ENCODE measurements at places on chromosomes 5 and 9. TPM values are rescaled to one million over a fixed set of nuclear protein-coding genes. Genes with fewer than 3 reads are reported as not detected.

Gene FAM200C
- total RNA-seq: 6.9 TPM

DNA sequence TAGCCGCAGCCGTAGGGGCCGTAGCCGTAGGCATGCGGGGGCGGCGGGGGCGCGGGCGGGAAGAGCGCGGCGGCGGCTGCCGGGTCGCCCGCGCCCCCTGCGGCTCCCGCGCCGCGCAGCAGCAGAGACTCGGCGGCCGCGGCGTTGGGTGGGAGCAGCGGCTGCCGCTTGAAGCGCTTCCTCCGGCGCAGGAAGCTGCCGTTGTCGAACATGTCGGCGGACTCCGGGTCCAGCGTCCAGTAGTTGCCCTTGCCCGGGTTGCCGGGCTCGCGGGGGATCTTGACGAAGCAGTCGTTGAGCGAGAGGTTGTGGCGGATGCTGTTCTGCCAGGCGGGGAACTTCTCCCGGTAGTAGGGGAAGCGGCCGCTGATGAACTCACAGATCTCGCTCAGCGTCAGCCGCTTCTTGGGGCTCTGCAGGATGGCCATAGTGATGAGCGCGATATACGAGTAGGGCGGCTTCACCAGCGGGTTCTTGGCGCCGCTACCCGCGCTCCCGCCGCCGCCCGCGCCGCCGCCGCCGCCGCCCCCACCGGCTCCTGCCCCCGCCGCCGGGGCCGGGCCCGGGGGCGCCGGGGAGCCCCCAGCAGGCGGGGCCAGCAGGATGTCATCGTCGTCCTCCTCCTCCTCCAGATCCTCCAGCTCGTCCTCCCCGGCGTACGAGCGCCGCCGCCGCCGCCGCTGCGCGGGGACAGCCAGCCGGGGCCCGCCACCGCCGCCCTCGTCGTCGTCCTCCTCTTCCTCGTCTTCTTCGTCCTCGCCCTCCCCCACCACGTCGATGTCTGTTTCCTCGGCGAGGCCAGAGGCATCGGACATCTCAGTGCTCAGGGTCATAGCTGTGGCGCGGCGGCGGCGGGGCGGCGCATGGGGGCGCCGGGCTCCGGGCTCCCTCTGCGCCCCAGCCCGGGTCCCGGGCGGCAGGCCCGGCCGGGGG is 781 bp downstream of the FOXD1 start:
- peaks cover 48% of the 10 kb centered on the region for H3K4me1 ChIP-seq
- H3K27me3 ChIP-seq: peaks cover 93% of the 10 kb centered on the region
- H3K27ac ChIP-seq: no peak overlapping the region

DNA sequence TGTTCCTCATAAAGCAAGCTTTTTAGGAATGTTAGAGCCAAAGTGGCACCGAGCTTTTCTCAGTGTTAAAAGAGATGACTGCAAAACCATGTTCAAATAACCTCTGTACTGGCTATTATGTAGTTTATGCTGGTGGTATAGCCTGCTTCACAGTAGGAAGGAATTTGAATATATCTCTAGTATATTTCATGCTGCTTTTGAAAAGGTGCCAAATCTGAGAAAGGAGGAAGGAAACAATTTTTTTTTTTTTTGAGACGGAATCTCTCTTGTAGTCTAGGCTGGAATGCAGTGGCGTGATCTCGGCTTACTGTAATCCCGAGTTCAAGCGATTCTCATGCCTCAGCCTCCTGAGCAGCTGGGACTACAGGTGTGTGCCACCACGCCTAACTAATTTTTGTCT is 13.5 kb downstream of the CREBRF start:
- DNase-seq: no peak
- no peaks in the 10 kb centered on the region for H3K4me1 ChIP-seq
- no peak overlapping the region for H3K4me3 ChIP-seq

- no peaks in the 10 kb centered on the region for H3K36me3 ChIP-seq
- peaks cover 29% of the 10 kb centered on the region for H3K27me3 ChIP-seq
- peak overlapping the region; percentile 55 for H3K4me3 ChIP-seq
- peak; percentile 78 for DNase-seq
- peaks cover 31% of the 10 kb centered on the region for H3K4me1 ChIP-seq
- H3K27ac ChIP-seq: no peak overlapping the region
Observed at GRCh38 chr9:137295238-137295811, 6.7 kb downstream of the NRARP start.

DNA sequence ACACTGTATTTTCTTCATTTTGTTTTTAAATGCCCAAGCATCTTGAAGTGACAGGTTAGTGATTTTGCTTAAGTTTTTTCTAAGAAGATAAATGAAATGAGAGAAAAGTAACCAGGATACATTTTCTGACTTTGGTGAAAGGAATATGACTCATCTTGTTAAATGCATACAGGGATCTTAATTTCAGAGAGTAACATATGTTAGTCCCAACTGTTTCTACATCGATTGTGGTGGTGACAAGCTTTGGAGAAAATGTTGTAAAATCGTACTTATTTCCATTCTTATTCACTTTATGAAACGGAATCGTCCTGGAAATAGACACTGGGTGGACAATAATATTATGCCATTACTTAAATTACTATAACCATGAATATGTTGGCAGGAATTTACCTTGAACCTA is 107.5 kb downstream of the KCNN2 start:
- H3K4me1 ChIP-seq: no peaks in the 10 kb centered on the region
- H3K27ac ChIP-seq: no peak overlapping the region
- no peak for DNase-seq
- no peaks in the 10 kb centered on the region for H3K27me3 ChIP-seq

- H3K4me1 ChIP-seq: no peaks in the 10 kb centered on the region
- no peaks in the 10 kb centered on the region for H3K27me3 ChIP-seq
- H3K27ac ChIP-seq: no peak overlapping the region
Observed at GRCh38 chr5:110258460-110259216, 467.8 kb downstream of the TMEM232 start.

DNA sequence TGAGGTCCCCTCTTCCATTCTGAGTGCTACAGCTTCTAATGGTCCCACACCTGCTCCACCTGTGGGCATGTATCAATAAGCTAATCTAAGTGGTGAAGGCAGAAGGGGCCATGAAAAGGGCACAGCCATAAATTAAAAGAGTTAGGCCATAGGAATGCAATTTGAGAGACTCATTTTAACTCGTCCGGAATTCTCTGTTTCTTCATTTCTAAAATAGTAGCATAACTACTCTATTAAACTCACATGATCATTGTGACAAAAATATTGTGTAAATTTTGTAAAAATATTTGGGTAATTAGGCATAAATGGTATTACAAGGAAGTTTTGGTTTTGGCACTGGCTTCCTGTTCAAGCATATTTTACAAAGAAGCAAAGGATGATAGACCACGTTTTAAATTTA is 103.1 kb upstream of the TXNDC8 start:
- no peak overlapping the region for H3K4me3 ChIP-seq
- H3K27me3 ChIP-seq: no peaks in the 10 kb centered on the region
- H3K4me1 ChIP-seq: no peaks in the 10 kb centered on the region
- H3K36me3 ChIP-seq: no peaks in the 10 kb centered on the region
- DNase-seq: no peak

- H3K27me3 ChIP-seq: no peaks in the 10 kb centered on the region
- H3K27ac ChIP-seq: no peak overlapping the region
- no peak overlapping the region for H3K4me3 ChIP-seq
- DNase-seq: no peak
- no peaks in the 10 kb centered on the region for H3K4me1 ChIP-seq
Observed at GRCh38 chr5:136522217-136522956, 157.0 kb upstream of the TRPC7 start.

Gene PCDHGB1
- 8.9 TPM for total RNA-seq

DNA sequence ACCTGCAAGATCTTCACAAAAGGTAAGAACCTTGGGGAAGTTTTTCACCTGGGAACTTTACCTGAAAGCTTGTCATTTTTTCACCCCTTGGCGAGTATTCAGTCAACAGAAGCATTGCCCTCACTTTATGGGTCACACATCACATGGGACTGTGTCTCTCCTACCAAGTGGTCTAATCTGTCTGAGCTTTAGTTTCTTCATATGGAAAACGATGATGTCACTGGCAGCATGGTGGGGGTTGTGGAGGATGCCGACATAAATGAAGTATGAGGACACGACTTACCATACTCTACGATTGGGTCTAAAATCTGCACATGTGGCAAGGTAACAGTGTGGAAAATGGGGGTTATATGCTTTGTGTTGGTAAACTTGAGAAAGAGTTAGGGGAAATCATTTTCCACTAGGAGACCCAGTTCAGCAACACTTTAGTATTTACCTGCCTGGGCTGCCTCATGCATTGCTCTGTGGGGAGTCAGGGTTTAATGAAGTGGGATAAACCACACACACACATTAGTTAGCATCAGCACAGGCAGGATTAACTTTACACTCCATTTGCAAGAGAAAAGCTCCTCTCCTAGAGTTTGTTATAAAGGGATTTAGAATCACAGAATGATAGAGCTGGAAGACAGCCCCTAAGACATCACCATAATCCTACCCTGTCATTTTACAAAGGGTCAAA is 19.8 kb upstream of the PAX5 start:
- H3K4me1 ChIP-seq: peaks cover 21% of the 10 kb centered on the region

Gene CD14
- not detected for total RNA-seq

DNA sequence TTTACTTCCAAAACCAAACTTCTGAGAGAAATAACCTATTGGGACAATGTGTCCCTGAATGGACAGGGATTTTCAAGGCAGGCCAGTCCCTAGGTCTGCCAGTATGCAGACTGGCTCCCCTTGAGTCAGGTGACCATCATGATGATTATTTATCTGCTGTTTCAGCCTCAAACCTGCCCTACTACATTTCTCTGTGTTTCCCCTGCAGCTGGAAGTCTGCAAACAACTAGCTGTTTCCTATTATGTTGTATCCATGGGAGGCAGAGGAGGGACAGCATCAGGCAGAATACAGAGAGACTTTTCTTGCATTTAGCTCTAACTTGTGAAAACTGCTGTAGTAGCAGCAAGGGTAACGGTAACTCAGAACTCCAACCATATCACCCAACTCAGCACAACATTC is 36.2 kb upstream of the IFNK start:
- no peaks in the 10 kb centered on the region for H3K27me3 ChIP-seq
- peaks cover 30% of the 10 kb centered on the region for H3K4me1 ChIP-seq
- H3K27ac ChIP-seq: no peak overlapping the region
- no peak overlapping the region for H3K4me3 ChIP-seq

All from GM23338 (cell line).